Tongue (tissue), 3 donors: ENCODE measurements at places on chromosomes 1 and 21.

DNA sequence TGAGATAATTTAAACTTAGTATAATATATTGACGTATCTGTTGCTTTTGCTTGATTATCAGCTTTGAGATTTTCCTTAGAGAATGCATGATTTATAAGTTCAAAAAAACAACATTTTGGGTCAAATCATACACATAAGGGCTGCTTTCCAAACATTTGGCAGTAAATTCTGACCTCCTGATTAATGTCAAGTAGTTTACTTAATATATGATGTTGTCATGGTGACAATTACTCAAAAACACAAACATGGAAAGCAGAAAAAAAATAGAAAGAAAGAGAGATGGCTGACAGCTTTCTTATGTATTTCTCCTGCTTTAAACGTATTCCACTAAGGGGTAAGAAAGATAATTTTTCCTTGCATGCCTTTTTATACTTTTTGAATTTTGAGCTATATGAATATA is 258.2 kb upstream of the C1orf105 start:
- peak; percentile 77 for DNase-seq

- DNase-seq = no peak
These were observed 106.0 kb downstream of the MRPS6 start for GRCh38 chr21:34179204-34179935.

DNA sequence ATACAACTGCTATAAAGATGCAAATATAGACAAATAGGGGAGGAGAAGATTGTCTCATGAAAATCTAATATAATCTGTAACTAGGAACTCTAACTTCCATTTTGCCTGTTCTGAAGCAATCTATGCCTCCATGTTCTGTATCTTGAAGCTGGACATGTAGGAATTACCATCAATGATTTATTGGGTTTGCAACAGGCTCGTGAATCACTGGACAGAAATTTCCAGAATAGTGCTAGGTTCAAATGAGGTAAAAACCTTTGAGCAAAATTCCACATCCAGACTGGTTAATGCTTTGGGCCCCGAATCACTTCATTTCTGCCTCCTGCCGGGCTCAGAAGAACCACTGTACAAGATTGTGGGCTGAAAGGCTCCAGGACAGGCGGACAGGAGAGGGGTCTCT is 110.7 kb upstream of the CTTNBP2NL start:
- DNase-seq = no peak

DNA sequence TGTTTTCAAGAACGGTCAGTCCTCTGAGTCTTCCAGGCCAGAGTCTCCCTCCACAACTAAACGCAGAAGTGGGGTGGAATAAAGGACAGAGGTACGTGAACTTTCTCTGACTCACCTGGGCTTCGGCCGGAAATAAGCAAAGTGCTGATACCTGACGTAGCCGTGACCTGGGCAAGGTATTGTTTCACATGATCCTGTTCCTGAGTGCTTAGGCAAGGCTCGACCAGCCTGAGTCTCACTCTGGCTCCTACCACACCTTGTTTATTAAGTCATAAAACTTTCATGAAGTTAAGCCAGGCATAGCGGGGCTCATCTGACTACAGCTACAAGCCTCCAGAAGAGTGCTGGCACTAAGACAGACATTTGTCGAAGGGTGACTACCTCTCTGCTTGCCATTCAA is 327.5 kb downstream of the SETD4 start:
- DNase-seq = no peak

DNA sequence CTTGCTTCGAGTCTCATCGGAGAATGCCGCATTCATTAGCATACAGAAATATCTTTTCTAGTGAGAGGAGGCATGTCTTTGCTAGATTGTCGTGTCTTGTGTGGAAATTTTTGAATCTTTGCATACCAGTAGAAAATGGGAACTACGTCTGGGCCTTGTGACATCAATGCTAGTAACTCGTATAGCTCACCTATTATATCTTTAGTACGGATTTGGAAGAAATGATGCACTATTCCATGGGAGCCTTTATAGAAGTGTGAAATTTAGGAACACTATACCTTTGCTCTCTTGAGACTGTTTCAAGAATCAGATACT is 835 bp downstream of the UHMK1 start:
- no peak for DNase-seq

DNA sequence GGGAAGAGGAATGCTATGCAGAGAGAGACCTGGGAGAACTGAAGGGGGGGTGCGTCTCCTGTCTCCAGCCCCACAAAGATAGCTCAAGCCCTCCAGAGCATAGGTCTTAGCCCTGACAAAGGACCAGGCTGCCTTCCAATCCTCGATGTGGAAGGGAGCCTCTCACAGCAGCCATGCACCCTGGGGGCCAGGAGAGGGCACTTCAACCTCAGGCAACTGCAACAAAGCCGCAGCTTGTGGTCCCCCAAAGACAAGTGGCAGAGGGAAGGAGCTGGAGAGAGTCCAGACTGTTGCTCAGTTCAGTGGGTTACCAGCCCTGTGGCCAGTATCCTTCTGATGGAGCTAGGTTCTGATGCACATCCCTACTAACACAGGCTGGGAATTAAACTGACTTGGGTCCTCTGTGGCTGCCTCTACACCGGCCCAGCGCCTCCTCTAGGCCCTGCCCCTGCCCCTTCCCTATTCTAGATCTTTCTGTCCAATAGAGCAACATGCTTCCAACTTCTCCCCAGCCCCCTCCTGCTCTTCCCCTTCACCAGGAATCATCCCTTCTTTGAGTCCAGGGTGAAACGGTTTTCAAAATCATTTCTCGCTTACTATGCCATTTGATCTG is 100.7 kb upstream of the SPATA6 start:
- DNase-seq = peak; percentile 75

- DNase-seq = no peak
These were observed 11.5 kb downstream of the MACO1 start for GRCh38 chr1:25442178-25442577.

DNA sequence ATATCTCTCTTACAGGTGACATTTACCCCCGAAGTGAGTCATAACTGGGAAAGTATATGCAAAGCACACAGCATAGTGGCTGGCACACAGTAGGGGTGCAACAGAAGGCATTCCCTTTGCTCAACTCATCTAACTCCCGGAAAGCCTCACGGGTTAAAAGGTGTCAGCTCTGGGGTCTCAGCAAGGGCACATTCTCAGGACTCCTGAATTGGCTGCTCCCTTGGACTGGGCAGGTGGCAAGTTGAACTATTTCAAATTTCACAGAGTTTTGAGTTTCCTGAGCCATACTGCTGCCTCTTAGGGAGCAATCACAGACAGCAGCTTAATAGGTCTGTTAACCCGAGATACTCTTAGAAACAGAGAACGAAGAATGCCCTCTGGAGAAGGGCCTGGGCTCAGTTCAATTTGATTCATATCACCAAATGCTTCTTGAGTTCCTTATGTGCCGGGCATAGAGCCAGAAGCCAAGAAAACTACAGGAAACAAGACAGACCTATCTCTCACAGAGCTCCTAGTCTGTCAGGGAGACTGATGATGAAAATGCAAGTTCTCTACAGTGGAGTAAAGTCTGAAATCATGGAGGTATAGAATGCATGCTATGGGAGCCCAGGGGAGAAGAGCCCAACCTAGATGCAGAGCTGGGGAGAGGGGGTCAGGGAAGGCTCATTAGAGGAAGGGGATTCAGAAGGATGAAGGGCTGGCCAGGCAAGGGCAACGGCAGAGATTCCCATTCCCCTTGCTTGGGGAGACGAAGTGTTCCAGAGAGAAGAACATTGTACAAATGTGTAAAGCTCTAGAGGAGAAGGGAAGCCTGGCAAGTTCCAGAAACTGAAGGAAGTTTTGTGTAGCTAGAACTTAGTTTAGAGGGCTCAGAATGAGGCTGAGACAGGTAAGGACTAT is 143.9 kb upstream of the HMGB4 start:
- peak; percentile 22 for DNase-seq

DNA sequence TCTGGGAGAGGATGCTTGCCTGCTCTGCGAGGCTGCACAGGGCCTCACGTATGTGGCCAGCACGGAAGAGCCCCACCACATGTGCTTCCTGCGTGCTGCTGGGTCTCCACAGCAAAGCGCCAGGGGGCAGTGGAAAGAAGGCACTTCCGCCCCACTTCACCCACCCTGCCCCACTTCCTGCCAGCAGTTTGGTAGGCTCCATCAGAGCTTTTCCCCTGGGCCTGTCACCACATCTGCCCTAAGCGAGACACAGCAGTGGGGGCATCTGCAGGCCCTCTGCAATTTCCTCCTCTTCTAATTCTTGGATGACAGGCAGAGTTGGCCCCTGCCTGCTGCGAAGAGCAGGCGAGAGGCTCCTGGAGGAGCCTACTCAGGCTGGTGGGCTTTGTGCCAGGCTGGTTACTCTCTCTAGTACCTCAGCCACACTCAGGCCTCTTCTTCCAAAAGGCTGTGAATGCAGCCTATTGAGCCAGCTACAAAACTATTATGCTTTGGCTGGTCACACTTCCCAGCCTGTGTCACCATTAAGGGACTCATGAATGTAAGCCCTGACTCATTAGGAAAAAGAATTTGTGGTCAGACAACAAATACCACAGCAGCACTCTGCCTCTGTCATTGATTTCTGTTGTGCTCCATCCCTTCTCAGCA is 25.0 kb downstream of the CD244 start:
- peak; percentile 15 for DNase-seq

DNA sequence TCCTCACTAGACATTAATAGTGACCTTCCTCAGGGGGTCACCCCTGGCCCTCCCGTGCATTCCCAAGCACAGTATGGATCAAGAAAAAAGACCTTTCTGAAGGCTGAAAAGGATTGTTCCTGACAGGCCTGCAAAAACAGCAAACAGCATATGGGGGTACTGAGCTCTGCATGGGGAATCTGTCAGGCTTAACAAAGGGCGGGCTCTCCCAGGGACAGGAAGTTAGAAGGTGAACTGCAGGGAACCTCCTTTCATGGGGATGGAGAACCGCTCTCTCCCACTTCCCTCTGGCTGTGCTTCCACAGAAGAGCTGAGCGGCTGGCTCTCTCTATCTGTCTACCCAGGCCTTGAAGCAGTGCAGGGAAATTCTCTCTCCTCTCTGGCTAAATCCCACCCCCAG is 91.7 kb downstream of the DTL start:
- DNase-seq = no peak

DNA sequence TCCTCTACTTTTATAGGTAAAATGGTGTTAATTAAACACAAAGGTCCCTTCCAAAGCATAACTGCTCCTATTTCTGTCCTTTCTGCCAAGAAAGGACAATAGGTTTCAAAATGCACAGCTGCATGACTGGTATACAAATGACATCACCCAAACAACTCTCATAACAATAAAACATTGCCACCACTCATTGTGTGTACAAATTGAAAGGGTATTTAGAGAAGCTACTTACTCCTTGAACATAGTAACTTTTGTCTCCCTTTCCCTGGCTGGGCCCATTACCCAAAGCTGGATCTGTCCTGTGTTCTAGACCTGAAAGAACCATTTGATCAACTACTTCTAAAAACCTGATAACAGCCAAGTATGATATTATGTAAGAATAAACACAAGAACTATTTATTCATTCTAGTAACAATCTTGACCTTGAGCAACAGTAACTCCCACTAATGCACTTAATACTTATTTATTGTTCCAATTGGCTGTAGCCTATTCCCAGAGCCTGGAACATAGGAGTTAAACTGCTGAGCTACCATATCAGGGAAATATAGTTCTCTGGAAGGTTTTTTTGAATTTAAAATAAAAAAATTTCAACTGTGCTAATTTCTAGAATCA is 38.2 kb downstream of the TTLL7 start:
- DNase-seq = no peak

GRCh38 chr1:159877695-159878444 is 15.4 kb upstream of the VSIG8 start:
- no peak for DNase-seq

DNA sequence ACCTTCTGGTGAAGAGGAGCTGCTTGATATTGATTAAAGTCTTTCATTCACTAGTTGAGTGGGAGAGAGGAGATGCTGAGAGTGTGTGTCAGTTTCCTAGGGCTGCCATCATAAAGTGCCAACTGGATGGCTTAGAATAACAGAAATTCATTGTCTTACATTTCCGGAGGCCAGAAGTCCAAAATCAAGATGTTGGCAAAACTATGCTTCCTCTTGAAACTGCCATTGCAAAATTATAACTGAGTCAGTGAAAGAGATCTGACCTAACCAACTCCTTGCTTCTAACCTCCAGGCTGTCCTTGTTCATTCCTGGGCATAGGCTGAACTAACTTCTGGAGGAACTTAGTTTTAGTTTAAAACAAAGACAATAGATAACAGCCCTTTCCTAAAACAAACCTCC is 47.1 kb downstream of the PTGS2 start:
- DNase-seq = no peak

DNA sequence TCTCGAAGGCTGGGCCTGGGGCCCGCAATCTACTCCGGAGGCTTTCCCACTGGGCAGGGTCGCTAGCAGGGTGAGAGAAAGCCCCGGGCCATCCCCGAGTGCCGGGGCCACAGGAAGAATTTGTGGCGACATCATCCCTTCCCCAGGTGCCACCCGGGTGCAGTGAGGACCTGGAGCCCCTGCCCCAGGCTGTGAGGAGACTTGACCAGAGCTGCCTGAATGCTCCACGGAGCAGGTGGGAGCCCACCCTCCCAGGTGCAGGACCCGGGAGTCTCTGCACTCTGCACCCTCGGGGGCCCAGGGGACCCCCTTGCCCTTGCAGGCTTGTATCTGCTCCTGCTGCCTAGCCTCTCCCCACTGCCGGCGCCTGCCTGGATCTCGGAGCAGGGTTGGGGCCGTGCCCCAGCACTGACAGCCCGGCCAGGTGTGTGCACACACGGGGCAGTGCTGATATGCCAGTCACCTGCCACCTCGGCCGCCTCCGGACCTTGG is 67.5 kb upstream of the RGS7 start:
- no peak for DNase-seq

DNA sequence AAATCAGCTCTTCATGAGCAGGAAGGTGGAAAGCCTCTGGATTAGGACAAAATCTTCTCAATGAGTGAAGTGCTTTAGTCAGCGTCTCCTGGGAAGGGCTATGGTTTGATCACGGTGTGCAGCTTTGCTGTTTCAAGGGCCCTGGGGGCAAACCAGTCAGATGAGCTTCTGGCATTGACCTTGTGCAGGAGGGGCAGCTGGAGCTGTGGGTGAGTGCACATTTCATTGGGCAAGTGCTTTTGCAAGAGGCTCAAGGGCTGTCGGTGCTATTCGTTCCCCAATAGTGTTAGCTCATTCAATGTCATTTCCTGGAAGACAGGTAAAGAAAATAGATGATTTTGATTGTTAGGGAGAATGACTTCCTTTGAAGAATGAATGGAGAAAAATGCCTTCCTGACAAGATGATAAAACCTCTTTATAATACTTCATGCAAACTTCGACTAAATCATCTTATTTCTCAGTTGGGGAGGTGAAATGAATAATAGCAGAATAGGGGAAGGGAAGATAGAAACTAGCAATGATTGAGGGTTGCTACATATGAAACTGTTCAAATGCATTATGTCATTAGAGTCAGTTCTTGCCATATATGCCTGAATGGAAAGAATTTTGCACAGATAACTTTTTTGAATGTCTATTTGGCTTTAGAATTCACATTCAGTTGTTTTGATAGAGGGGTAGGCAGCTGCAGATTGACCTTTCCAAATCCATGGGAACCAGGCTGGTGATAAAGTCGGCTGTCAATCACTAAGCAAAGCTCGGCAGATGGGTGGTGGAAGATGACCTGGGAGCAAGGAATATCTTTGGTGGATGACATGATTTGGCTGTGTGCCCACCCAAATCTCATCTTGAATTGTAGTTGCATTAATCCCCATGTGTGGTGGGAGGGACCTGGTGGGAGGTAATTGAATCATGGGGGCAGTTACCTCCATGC is 12.9 kb upstream of the DISC1 start:
- DNase-seq = no peak
